ENCODE measurements at places on chromosomes 5 and 9.

GRCh38 chr9:2749485-2749884, 32.2 kb downstream of the KCNV2 start:
- no peak for DNase-seq

DNA sequence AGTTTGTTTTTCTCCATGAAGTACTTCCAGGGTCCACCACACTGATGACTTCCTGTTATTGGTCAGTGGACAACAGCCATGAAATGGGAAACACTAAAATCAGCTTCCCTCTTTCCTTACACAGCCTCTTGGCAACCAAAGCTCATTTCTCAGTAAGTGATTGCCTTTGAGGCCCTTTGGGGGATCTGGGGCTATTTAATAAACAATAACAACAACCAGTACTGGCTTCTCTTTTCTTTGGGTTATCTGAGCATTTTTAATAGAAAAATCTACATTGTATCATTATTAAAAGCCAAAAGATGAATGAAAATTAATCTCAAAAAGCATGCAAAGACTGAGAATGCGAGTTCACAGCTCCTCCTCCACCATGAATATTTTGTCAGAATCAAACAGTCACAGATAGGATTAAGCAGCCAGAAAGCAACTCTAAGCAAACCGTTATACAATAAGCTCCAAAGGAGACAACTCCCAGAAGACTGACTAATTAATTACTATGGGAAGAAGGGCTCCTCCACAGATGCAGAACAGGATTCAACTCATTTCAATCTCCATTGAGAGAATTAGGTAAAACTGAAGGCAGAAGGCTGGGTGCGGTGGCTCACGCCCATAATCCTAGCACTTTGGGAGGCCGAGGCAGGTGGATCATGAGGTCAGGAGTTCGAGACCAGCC, 68.3 kb downstream of the SERINC5 start:
- no peak for DNase-seq

- DNase-seq, result no peak
These were observed 18.5 kb upstream of the SLC12A7 start for GRCh38 chr5:1130218-1130946.

DNA sequence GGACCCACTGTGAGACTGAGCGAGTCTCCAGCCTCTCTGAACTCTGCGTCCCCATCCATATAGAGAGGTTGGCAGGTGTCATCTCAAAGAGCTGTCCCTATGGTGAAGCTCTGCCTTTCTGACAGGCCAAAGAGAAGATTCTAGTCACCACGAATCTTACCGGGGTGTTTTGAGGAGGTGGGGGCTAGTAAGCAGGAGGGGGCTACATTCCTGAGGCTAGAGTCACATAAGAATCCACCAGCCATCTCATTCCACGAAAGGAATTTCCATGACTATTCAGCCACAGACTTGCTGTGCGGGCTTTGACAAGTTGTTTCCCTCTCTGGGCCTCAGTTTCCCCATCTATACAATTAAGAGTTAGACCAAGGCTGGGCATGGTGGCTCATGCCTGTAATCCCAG, 16.3 kb downstream of the PDGFRB start:
- DNase-seq, result peak; percentile 81

DNA sequence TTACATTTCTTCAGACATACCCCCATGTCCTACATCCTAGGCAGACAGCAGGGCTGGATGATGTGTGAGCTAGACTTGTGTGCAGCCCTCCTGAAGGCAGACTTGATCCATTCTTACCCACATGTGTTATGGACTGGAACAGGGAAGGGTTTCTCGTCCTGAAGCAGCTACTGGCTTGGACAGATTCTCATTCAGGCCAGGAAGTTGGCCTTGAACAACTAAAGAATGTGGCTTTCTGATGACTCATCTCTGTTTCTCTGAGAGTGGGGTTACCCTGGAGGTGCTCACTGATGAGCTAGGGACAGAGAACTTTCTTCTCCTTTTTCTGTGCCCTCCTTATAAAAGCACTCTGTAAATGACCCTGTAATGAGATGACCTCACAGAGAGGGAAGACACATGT, 246.5 kb downstream of the PCSK5 start:
- DNase-seq, result peak; percentile 68

DNA sequence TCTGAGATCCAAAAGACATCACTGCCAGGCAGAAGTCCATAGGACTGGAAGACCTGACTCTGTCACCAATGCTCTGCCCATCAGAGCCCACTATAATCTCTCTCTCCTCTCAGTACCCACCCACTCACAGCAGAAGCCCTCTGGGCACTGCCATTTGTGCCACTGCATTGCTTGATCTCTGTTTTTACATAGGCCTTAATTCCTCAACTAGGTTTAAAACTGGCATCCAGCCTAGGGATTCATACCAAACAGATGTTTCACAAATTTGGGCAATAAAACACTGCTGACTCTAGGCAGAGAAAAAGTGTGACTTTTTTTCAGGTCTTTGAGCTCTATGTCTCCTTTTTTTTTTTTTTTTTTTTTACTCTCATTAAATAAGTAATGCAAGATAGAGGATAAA, 91.1 kb upstream of the RANBP3L start:
- peak; percentile 77 for DNase-seq

GRCh38 chr9:95096807-95097206, 220.7 kb downstream of the FANCC start:
- no peak for DNase-seq

- DNase-seq, result no peak
These were observed 2.5 kb downstream of the LHX6 start for GRCh38 chr9:122226142-122226757.

GRCh38 chr9:113471143-113471542, 7.6 kb downstream of the RGS3 start:
- DNase-seq, result no peak

DNA sequence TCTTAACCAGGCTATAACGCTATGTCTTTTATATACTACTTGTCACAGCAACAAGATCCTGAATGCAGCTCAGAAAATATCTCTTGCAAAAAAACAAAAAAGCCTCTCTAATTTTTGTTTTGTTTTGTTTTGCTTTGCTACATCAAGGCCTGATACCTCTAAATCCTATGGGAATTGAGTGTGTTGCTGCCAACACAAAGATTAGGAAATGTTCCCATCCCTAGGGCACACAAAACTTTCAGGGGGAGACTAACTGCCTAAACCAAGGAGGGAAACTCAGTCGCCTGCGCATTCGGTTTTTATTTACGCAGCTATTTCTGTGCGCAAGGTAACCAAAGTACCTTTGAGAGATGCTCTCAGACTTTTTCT, 1.7 kb downstream of the SSBP2 start:
- DNase-seq, result peak; percentile 60

DNA sequence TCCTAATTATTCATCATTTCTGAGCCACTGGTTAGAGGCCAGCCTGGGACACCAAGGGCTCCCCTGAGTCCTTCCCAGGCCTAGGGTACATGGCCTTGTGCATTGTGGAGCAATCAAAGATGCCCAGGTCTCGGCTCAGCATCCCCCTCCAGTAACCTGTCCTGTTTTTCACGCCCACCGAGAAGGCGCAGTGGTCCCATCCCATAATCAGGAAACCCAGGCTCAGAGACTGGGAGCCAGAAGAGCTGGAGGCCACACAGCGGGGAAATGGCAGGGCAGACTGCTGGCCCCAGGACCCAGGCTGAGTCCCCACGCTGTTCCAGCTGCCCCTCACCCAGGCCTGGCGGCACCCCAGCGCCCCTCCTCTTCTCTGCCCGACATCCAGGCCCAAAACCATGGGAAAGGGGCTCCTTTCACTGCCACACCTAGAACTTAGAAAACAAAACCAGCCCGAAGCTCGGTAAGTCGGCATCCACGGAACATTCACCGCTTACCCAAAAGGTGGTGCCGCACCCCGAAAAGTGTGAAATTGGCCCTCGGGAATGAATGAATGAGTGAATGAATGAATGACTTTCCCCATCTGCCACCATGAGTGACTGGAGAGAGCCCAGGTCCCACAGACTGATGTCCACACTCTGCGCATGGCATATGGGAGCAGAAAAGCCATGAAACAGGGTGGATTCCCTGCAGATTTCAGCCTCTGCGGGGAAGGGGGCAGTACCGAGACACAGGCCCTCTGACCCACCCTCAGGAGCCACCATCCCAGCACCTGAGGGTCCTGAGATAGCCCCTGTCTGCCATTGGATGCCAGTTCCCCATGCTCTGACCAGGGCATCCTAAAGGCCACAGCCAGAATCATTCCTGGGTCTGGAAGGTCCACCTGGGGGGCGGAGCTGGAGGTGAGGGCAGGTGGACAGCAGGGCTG, 132.5 kb downstream of the OLFM1 start:
- no peak for DNase-seq

GRCh38 chr9:93200989-93201334, 17.0 kb downstream of the WNK2 start:
- no peak for DNase-seq

DNA sequence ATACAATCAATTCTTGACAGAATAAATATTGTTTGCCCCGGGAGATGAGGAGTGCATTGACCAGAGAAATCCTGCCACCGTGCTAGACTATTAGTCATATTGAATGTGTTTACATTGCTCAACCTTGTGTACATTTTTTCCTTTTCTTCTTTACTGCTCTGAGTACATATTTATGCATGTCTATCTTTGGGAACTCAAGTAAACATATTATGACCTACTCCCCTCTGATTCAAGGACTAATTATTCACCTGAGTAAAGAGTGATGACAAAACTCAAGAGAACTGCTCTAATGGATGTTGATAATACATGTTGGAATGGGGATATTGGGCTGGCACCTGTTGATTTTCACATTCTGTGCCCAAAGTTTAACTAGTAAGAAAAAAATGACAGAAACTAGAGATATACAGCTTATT, 3.9 kb upstream of the SPINK1 start:
- no peak for DNase-seq

- DNase-seq, result no peak
These were observed 5.9 kb upstream of the NFIL3 start for GRCh38 chr9:91429501-91429900.

DNA sequence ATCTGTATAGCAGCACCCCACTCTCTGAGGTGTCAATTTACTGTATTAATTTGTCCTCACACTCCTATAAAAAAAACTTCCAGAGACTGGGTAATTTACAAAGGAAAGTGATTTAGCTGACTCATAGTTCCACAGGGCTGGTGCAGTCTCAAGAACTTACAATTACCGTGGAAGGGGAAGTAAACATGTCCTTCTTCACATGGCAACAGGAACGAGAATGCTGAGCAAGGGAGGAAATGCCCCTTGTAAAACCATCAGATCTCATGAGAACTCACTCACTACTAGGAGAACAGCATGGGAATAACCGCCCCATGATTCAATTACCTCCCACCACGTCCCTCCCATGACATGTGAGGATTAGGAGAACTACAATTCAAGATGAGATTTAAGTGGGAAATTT, 602.6 kb downstream of the MTRR start:
- DNase-seq, result no peak

DNA sequence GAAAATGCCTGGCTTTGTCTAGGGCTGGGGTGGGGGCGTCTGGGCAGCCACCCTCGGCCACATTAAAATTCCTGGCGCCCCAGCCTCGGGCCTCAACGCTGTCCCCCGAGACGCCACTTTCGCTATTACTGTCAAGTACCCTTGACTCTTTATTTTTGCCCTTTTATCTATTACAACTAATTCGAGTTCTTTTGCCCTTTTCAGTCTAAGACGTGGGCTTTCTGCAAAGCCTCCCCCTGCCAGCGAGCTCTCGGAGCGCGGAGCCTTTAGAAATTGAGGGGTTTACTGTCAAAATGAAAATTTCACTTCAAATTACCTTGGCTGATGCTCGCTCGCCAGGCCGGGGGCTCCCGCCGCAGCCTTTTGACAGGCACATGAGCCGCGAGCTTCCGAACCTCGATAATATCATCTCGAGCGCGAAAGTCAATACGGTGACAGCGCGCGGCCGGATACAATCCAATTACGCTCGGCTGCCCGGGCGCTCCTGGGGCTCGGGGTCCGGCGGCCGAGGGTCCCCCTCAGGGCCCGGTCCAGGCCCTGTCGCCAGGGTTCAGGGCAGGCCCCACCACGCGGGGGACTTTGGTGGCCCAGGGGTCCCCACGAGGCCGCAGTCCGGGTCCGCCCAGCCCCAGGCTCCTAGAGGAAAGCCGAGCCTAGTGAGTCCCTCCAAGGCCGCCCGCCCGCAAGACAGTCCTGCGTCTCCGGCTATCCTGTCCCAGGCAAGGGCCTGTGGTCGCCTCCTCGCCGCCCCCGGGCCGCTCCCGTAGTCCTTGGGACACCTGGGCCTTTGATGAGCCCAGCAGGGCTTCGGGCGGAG, 6.7 kb downstream of the IRX4 start:
- no peak for DNase-seq

- DNase-seq, result no peak
These were observed 241.1 kb downstream of the GADD45G start for GRCh38 chr9:89845862-89846261.

DNA sequence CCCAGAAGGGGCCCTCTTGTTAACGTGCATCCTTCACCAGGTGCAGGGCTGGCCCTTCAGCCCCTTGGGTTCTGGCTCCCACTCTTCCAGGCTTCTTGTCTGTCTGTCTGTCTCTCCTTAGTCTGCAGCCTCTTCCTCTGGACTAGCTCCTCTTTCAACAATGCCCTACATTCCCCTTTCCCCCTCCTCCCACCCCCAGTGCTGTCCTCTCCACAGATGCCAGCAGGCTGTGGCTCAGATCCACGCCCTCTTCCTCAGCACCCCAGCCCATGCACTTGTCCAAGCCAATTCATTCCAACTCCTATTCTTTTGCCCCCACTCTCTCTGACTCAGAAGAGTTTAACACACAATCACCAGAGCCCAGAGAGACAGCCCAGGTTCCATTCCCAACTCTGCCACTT, 45.2 kb upstream of the ALDH1B1 start:
- DNase-seq, result no peak

- DNase-seq, result peak; percentile 75
These were observed 123.4 kb downstream of the NXNL2 start for GRCh38 chr9:88658311-88658822.

DNA sequence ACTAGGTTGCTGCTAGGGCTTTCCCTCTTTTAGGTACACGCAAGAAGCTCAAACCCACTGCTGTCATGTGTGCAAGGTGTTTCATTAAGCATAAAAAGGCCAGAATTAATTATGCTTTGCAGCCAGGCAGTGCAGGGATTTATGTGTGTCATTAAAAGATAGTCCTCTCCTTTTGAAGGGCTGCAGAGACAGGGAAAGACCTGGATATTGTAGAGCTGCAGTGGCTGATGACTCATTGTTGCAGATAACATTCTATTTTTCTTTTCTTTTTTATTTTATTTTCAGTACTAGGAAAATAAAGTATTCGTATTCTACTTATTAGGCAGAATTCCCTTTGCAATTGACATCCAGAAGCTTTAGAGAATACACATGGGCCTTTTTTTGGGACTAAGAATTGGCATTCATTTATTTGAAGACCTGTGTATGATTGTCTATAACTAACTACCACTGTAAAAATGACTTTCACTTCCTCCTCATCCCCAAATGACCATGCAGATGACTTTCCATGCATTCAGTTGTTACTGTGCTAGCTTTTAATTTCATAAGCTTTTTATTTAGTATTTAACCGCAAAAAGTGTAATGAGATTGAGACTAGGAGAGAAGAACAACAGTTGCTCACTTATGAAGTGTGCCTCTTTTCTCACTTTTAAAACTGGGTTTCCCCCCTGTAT, 113.0 kb downstream of the PAM start:
- peak; percentile 25 for DNase-seq

- DNase-seq, result peak; percentile 65
These were observed 38.1 kb downstream of the BASP1 start for GRCh38 chr5:17255471-17256021.
